Activated CD8-positive, alpha-beta memory T cell treated with anti-CD3 and anti-CD28 coated beads for 36 hours (primary cell): ENCODE measurements at places on chromosomes 1 and 21. TPM values are rescaled to one million over a fixed set of nuclear protein-coding genes. Genes with fewer than 3 reads are reported as not detected.

The PLEKHN1 gene
- 3.8 TPM for total RNA-seq

The TESK2 gene
- total RNA-seq: 2.5 TPM

The IL19 gene
- not detected for total RNA-seq

The ARHGEF10L gene
- total RNA-seq: not detected

The TMEM82 gene
- total RNA-seq: not detected

The DR1 gene
- total RNA-seq: 102 TPM

The KRTAP11-1 gene
- not detected for total RNA-seq

The MIXL1 gene
- total RNA-seq: 0.11 TPM

The LINGO4 gene
- total RNA-seq: 0.08 TPM

The LIN9 gene
- total RNA-seq: 8.2 TPM

The OR6K6 gene
- not detected for total RNA-seq

The TCHHL1 gene
- total RNA-seq: not detected

The TIAM1 gene
- 31.0 TPM for total RNA-seq

The ADGRL2 gene
- not detected for total RNA-seq

The PLEKHA6 gene
- 0.25 TPM for total RNA-seq

The AMY1B gene
- total RNA-seq: not detected

The PLA2G2C gene
- total RNA-seq: not detected

The RHEX gene
- not detected for total RNA-seq

The SYCP1 gene
- not detected for total RNA-seq

The LRRC38 gene
- not detected for total RNA-seq

The NHLH1 gene
- 0.46 TPM for total RNA-seq

The TACSTD2 gene
- total RNA-seq: not detected

The LGALS8 gene
- total RNA-seq: 57.2 TPM

The FOXD3 gene
- total RNA-seq: not detected

The RGS13 gene
- not detected for total RNA-seq

The CFAP107 gene
- total RNA-seq: not detected

The DISC1 gene
- 1.1 TPM for total RNA-seq

The SMPDL3B gene
- total RNA-seq: 0.92 TPM

The NPR1 gene
- total RNA-seq: not detected

The C1orf94 gene
- total RNA-seq: not detected

The BEST4 gene
- total RNA-seq: 1.3 TPM

The RHOU gene
- total RNA-seq: 0.19 TPM

The MANEAL gene
- total RNA-seq: 6.3 TPM

The TMEM240 gene
- not detected for total RNA-seq

The RAB29 gene
- total RNA-seq: 34.1 TPM

The TEKT2 gene
- total RNA-seq: not detected

The AKNAD1 gene
- not detected for total RNA-seq

The TEDDM1 gene
- total RNA-seq: not detected

The S100A1 gene
- total RNA-seq: not detected

The HSF2BP gene
- 0.63 TPM for total RNA-seq

The SELENON gene
- total RNA-seq: 10.1 TPM

The OVAAL gene
- total RNA-seq: not detected

The CYP4A11 gene
- not detected for total RNA-seq

The RGS8 gene
- not detected for total RNA-seq

The KCNK2 gene
- total RNA-seq: not detected

The TTC24 gene
- 10.7 TPM for total RNA-seq

The CDC20 gene
- total RNA-seq: 141 TPM

The OR10K2 gene
- total RNA-seq: not detected

The SH2D5 gene
- total RNA-seq: 0.55 TPM

The UMODL1 gene
- not detected for total RNA-seq

The MRPL37 gene
- 226 TPM for total RNA-seq

The OLFM3 gene
- not detected for total RNA-seq

The ADAMTS4 gene
- total RNA-seq: 0.69 TPM

The ZNF683 gene
- 0.94 TPM for total RNA-seq

The TMPRSS3 gene
- total RNA-seq: 33.8 TPM

The NLRP3 gene
- total RNA-seq: 3.9 TPM

The C4BPB gene
- total RNA-seq: not detected

The PALMD gene
- not detected for total RNA-seq

The AMPD1 gene
- total RNA-seq: not detected
